ENCODE measurements at places on chromosomes 12 and 14. TPM values are rescaled to one million over a fixed set of nuclear protein-coding genes. Genes with fewer than 3 reads are reported as not detected.

The FAM216A gene
- total RNA-seq = 26.7 TPM

DNA sequence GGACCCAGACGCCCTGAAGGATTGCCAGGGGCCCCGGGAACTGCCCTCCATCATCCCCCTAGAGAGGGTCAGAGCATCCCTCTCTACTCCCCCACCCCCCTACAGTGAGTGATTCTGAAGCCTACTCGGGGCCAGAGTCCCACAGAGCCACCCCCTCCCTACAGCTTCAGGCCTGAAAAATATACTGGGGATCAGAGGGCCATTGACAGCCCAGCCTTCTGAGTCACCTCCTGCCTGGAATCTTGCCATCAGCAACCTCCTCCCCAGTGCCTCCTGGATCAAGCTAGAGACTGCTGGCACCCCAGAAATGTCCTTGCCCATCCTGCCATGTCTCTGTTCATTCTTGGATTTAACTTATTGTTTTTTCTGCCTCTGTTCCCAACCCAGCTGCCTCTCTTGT, 21.7 kb upstream of the MIA2 start:
- peak; percentile 53 for DNase-seq

DNA sequence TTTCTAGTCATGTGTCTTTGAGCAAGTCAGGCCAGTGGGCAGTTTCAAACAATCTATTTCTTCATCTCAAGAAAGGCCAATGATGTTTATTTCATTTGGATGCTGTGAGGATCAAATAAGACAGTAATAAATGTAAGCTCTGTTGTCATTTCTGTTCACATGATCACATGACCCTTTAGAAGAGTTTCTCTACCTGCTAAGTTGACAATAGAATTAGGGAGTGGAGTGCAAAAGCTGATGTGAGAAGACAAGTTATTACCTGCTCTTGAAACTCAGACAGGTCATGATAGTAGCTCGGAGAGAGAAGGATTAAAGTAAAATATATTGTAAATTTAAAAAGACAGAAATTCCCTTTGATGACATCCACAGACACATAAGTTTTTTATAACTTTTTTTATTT, 37.3 kb upstream of the DCN start:
- no peak for DNase-seq

GRCh38 chr12:20063116-20063515, 305.2 kb upstream of the PDE3A start:
- no peak for DNase-seq

DNA sequence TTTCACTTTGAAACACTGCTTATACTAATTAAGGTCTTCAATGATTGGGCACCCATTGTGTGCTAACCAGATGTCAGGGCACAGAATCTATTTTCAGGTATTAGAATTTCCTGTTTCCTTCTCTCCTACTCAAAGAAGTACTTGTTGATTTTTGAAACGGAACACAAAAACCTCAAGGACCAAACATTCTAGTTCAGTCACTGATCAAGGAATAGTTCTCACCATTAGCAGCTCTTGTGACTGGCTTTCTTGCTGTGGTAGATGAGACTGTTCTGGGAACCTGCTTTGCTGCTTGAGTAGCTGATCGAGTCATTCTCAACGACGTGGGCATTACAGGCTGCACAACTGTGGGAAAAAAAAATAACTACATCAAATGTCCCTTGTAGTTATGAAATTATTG, 11.0 kb downstream of the DLGAP5 start:
- DNase-seq = no peak

DNA sequence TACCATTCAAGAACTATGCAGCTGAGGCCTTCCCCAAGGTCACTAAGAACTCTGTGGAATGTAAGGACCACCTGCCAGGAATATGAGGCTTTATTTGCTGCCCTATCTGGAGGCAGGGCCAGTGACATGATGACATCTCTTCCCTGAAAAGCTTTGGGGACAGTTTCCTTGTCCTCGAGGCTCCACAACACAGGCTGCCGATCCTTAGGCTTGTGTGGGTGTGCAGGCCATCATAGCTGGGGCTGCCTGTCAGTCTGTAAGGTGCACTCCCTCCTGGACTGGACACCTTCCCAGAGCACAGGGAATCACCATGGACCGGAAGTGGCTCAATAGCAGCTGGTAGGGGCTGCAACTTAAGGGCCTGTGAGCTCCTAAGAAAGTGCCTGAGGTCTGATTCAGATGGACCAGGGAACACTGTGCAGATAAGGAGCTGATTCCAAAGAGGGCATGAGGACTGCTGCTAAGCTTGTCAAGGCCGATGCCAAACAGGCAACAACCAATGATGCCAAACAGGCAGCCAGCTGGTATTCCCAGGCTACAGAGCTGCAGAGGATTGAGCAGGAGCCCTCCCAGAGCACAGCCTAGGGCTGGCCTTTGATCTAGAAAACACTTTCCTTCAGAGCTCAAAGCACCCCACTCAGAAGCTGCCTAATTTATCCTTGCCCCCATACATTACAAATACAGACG, 84.3 kb downstream of the CRACR2A start:
- DNase-seq = no peak

GRCh38 chr14:69768873-69769272, 1.9 kb downstream of the SRSF5 start:
- peak; percentile 11 for DNase-seq

- DNase-seq = peak; percentile 65
Measured at GRCh38 chr12:49776413-49776812, 35.1 kb downstream of the TMBIM6 start.
